Frontal cortex (tissue), 4 donors: ENCODE measurements at places on chromosomes 1 and 21.
A peak's percentile ranks its signal among the peaks of the same experiment; 100 is the strongest.

DNA sequence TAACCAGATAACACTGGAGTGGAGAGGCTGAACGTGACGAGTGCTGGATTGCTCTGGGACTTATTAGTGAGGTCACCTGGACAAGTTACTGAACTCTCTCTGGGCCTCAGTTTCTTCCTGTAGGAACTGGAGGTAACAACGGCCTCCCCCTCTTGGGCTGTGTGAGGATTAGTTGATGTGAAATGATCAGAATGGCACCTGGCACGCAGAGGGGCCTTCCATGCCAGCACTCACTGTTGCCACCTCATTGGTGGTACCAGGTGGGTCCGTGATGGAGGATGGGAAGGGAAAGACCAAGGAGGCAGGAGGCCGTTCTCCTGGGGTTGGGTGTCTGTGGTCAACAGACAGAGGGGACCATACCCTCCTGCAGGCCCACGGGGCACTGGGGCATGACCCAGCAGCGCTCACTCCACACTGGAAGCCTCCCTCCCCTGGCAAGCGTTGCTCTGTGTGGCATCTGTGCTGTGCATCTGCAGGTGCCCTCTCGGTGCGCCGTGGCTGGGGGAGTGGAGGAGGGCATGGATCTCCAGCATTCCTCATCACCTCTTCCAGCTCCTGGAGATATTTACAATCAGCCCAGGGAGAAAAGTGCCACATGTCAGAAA is 349.5 kb upstream of the VAMP3 start:
- DNase-seq = no peak

- DNase-seq = no peak
These were observed 2.2 kb upstream of the CLCA2 start for GRCh38 chr1:86421601-86422280.

DNA sequence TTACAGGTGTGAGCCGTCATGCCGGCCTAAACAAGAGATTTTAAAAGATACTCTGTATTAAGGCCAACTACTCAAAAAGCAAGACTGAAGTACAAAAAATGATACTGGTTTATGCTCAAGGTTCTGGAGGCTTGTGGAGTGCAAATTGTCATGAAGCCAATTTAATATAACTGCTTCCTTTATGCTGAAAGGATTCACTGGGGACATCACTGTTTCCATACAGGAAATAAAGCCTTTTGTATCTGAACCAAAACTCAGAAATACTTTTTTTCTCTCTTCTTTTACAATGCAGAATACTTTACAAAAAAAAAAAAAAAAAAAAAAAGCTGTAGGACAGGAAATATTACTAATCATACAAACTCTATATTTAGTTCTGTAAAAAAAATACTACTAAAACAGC is 55.5 kb upstream of the CNN3 start:
- no peak for DNase-seq

DNA sequence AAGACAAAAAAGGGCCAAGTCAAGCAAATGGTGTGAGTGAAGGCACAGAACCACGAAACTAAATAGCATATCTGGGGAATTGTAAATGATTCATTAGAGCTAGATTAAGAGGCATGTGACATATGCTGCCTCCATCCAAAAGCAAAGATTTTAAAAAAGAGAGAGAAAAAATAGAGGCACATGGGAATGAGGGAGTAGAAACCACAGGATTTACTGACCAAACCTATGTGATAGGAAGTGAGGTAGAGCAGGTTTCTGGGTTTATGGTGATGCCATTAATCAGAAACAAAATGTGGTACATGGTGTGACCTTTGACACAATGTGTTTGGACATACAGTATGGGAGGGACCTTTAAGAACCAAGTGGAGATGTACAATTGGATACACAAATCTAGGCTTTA is 13.6 kb downstream of the C1orf52 start:
- DNase-seq = no peak

DNA sequence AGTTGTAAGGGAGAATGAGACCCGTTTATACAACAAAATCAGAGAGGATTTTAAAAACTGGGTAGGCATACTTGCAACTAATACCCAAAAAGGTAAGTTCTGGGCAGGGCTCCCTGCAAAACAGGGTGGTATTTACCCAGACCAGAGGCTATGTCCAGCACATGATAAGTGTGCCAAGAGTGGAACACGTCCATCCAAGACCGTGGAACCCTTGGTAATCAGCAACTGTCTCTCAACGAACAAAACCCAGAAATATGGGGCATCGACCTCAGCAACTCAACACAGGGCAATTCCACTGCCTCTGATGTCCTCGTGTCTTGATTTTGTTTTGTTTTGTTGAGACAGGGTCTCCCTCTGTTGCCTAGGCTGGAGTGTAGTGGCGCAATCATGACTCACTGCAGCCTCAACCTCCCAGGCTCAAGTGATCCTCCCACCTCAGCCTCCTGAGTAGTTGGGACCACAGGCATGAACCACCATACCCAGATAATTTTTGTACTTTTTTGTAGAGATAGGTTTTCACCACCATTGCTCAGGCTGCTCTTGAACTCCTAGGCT is 26.7 kb upstream of the MX1 start:
- DNase-seq = no peak

GRCh38 chr1:209012443-209013196 is 570.9 kb upstream of the CAMK1G start:
- no peak for DNase-seq

- DNase-seq = no peak
These were observed 114.0 kb downstream of the NBPF12 start for GRCh38 chr1:147052143-147052542.

DNA sequence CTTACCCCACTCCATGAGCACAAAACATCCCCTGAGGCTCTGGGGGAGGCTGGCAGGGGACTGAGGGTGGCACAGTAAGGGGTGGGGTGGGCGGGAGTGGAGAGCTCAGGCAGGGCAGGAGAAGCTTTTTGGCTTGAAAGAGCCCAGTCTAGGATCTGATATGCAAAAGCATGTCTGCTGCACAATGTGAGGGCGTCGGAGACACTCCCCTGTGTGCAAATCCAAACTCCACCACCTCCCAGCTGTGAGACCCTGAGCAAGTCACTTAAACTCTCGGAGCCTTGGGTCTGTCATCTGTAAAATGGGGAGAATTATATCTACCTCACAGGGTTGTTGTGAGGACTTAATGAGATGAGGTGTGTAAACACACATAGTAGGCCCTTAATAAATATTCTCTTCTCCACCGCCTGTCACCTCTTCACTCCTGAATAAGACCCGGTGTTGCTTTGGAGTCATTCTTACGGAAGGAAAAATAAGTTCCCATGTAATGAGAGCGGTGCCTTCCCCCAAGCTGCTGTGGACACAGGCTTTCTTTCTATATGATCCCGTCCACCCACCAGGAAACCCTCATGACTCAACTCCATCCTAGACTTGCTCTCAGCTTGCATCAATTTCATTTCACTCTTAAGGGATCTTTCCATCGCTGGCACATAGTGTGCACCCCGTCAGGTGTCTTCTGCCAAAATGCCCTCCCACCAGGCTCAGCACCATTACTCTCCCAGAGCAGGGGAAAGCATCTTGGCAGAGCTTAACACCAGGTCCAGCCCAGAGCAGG is 12.5 kb downstream of the KCNN3 start:
- DNase-seq = no peak

- DNase-seq = no peak
These were observed 77.7 kb downstream of the CC2D1B start for GRCh38 chr1:52288286-52288685.

DNA sequence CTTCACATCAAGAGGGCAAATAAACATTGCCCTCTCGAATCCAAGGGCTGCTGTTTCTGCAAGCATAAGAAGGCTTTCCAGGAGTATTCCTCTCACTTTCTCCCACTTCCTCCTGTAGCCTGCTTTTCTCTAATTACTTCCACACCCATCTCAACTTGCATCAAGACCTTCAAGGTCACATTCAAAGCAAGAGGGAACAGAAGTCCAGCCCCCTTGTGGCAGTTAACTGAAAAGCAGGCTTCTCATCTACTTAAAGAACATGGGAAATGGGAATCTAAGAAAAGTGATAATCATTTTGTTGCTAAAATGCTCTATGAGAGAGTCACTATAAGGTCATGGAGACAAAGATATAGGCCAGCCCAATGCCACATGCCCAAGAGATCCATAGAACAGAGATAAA is 874.4 kb downstream of the KCNT2 start:
- DNase-seq = no peak

DNA sequence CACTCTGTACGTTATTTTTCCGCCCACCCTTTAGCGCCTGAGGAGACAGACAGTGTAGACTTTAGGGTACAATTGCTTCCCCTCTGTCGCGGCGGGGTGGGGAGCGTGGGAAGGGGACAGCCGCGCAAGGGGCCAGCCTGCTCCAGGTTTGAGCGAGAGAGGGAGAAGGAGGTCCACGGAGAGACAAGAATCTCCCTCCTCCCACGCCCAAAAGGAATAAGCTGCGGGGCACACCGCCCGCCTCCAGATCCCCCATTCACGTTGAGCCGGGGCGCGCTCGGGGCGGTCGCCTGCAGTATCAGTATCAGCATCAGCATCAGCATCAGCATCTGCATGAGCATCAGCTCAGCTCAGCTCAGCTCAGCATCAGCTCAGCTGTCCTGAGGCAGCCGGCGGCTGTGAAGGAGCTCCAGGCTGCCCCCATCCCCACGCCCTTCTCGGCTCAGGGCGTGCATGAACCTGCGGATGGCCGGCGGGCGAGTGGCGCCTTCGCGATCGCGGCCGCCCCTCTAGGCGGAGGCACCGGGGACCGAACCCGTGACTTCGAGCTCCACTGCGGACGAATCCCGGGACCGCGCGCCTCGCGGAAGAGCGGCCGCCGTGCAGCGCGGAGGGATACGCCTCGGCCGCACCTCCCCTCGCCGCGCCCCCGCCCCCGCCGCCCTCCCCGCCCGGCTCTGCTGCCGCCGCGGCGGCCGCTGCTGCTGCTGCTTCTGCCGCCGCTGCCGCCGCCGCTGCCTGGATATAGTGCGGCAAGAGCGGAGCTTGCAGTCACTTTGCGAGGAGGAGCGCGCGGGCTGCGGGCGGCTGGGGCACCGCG is at the start of gene NCAM2:
Gene NCAM2, plus strand, starts transcription at position 774 of the 820 bp plus-strand sequence.
- peak; percentile 84 for DNase-seq

- no peak for DNase-seq
These were observed 265.5 kb downstream of the ST6GALNAC3 start for GRCh38 chr1:76340056-76340455.

GRCh38 chr1:3058263-3059030 is 10.6 kb upstream of the PRDM16 start:
- no peak for DNase-seq

- DNase-seq = no peak
These were observed 218.0 kb upstream of the FGGY start for GRCh38 chr1:59078866-59079265.

DNA sequence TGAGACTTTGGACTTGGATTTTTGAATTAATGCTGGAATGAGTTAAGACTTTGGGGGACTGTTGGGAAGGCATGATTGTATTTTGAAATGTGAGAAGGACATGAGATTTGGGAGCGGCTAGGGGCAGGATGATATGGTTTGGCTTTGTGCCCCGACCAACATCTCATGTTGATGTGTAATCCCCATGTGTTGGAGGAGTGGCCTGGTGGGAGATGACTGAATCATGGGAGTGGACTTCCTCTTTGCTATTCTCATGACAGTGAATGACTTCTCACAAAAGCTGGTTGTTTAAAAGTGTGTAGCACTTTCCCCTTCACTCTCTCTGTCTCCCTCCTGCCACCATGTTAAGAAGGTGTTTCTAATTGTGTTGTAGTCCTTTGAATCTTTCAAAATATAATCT is 9.3 kb upstream of the PHGDH start:
- no peak for DNase-seq

GRCh38 chr1:65866439-65866838 is 73.7 kb downstream of the PDE4B start:
- DNase-seq = no peak

- DNase-seq = no peak
These were observed 18.9 kb upstream of the SLC26A9 start for GRCh38 chr1:205961991-205962820.

GRCh38 chr1:192170196-192170984 is 12.1 kb downstream of the RGS18 start:
- no peak for DNase-seq

DNA sequence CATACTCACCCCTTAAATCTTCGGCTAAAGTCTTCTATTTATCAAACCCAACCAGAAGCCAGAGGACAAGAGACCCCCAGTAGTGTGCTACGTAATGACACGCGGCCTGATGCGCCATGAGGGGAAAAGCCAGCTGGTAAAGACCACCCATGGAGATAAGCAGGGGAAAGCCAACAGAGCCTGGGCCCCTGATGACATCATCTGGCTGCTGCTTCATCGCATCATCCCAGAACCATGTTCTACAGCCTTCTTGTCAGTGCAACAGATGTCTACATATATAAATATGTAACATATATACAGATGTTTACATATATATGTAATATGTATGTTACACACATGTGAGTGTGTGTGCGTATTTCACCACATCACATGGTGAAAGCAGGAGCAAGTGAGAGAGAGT is 81.7 kb upstream of the VANGL1 start:
- no peak for DNase-seq
